ENCODE measurements at places on chromosomes 16 and 17.

GRCh38 chr16:15548482-15548891 lies 94.5 kb downstream of the MARF1 start:
- no peak for DNase-seq

DNA sequence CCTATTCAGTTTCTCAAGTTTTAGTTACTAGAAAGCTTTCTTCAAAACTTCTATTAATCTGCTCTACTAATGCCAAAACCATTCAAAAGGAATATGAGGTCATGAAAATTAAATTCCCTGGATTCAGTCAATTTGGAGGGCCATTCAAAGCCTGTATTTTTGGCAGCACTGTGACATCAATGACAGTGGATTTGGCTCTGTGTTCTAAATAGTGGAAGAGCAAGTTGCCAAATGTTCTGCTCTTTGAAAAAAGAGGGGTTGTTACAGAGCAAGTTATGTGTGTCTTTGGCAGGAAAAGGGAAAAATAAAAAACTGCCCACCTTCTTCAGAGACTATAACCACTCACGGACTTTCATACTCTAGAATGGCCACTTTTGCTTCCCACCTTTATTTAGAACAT lies 3.2 kb upstream of the C16orf46 start:
- no peak for DNase-seq

- DNase-seq = peak; percentile 34
Observed at GRCh38 chr16:46908540-46909372, 24.6 kb downstream of the GPT2 start.

- no peak for DNase-seq
Observed at GRCh38 chr16:17471719-17472461, 1.1 kb upstream of the XYLT1 start.

GRCh38 chr17:2383628-2384167 lies 17.2 kb downstream of the MNT start:
- no peak for DNase-seq

DNA sequence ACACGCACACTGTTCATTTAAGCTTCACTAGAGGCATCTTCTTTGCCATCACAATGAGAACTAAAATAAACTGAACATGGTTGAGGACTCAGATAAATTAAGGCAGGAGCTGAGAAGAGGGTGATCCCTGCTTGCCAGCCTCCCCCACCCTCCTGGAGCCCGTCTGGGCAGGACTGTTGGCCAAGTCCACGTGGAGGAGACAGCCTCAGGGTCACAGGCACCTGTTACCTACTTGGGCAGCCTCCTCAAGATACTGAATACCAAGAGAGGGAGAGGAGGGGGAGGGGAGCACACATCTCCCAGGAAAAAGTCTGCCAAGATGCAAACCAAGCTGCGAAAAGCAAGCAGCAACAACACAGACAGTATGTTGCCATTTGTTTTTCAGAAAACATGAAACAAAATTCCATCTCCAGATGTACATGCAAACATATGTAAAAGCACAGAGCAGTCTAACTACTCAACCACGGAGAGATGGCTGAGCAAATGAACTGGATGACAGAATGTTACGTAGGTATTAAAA lies 67.4 kb downstream of the SLC39A11 start:
- no peak for DNase-seq

- DNase-seq = no peak
Observed at GRCh38 chr17:5624211-5624610, 39.9 kb upstream of the NLRP1 start.

DNA sequence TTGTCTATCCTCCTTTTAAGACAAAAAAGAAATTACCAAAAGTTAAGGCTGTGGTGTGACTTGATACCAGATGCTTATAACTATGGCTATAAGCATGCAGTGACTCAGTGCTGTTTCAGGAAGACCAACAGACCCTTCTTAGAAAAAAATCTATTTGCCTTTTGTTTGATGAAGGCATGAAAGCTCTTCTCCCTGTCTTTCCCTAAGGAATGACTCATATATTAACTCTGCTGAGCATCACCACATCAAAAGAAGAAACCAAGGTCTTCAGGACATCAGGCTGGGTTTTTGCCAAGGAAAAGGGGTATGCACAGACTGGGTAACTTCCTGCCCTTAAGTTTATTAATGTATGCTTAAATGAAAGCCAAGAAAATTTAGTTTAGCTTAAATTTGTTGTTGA lies 47.1 kb downstream of the VMP1 start:
- DNase-seq = no peak

GRCh38 chr17:27450416-27450815 lies 5.8 kb upstream of the KSR1 start:
- no peak for DNase-seq

DNA sequence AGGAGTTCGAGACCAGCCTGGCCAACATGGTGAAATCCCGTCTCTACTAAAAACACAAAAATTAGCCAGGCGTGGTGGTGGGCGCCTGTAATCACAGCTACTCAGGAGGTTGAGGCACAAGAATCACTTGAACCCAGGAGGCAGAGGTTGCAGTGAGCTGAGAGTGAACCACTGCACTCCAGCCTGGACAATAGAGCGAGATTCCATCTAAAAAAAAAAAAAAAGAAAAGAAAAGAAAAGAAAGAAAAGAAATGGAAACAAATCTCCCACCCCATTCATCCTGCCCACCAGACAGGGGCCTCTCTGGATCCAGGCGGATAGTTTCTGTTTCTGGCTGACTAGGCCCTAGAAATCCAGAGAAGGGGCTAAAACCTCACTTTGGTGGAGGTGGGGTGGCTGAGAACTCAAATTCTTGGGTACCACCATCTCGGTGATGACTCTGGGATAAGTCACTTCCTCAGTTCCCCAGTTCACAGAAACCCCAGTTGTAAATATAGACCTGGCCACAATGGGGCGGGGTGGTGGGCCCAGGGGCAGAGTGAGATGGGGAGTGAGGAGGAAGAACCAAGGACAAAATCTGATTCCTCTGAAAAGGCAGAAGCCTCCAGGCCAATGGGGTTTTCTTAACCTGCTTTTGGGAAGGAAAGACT lies 22.2 kb downstream of the SOCS1 start:
- no peak for DNase-seq

DNA sequence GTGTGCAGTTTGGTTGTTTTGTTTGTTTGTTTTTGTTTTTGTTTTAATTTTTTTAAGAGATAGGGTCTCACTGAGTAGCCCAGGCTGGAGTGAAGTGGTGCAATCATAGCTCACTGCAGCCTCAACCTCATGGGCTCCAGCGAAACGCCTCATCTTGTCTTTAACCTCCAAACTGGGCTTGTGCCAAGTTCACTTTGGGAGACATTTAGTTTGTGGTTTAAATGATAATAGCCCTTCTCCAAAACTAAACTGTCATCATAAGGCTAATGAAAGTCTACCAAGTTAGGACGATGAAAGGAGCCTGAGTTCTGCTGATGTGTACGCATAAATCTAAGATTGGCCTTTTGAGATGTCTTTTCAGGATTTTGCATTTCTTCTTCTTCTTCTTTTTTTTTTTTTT lies 6.5 kb upstream of the CARD14 start:
- DNase-seq = no peak

- no peak for DNase-seq
Observed at GRCh38 chr16:65308506-65308905, 186.6 kb upstream of the CDH11 start.

GRCh38 chr17:83146347-83146746 lies 66.9 kb downstream of the METRNL start:
- DNase-seq = no peak

DNA sequence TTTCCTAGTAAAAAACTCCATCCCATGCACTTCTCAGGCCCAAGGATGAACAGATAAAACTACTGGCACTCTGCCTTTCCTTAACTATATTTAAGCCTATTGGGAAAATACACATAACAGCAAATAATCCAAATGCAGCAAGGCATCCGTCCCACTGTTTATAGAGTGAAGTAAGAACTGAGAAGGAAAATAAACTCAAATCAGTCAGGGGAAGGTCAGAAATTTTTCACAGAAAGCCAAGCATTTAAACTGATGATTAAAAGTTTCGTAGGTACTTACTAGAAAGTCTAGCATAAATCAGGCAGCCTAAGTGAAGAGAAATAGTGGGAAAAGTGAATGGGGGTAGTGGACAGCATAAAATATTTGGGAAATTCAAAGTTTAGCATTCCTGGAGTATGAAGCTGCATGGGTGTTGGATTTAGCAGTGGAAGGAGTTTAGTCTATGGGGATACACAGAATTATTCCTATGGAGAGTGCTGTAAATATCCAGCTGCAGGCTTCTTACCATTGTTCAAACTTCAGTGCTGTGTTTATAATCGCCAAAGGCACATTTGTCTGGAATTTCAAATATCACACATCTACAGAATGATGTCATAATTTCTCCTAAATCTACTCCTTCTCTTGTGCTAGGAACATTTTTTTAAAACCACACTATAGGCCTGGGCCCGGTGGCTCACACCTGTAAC lies 1131.0 kb upstream of the GOT2 start:
- no peak for DNase-seq

DNA sequence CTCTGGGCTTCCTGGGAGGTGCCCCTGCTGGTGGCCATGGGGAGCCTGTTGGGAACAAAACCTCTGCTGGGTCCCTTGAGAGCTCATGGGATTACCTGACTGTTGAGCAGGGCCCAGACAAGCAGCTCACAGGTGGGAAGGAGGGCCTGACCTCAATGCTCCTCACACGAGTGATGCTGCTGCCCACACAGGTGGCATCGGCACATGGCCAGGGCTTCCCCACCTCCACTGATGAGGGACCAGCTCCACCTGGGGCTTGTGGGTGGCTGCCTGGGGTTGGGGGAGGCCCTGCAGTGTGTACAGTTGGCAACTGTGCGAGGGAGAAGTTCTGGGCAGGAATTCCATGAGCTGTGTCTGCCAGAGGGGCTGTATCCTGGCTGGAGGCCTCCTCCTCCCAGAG lies 87.8 kb upstream of the NLRP1 start:
- no peak for DNase-seq

GRCh38 chr16:64196444-64196843 lies 925.4 kb downstream of the CDH11 start:
- no peak for DNase-seq

DNA sequence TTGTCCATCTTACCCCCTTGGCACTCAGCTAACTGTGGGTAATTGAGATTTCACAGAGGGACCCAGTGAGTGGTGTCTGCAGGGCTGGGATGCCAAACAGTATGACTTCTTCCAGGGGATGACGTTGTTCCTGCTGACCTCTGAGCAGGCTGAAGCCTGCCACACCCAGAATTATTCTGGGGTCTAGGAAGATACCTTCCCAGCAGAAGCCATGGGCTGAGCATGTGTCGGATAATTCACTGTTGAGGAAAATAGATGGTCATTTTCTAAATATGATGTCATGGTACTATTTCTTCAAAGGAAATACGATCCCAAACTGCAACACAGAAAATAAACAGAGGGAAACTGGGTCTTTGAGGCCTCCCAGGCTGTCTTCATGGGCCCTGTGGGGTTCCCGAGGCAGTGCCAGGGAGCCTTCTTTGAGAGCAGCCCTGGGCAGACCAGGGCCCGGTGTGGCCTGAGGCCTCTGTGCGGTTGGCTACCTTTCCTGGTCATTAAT lies 17.4 kb downstream of the WNT9B start:
- no peak for DNase-seq

DNA sequence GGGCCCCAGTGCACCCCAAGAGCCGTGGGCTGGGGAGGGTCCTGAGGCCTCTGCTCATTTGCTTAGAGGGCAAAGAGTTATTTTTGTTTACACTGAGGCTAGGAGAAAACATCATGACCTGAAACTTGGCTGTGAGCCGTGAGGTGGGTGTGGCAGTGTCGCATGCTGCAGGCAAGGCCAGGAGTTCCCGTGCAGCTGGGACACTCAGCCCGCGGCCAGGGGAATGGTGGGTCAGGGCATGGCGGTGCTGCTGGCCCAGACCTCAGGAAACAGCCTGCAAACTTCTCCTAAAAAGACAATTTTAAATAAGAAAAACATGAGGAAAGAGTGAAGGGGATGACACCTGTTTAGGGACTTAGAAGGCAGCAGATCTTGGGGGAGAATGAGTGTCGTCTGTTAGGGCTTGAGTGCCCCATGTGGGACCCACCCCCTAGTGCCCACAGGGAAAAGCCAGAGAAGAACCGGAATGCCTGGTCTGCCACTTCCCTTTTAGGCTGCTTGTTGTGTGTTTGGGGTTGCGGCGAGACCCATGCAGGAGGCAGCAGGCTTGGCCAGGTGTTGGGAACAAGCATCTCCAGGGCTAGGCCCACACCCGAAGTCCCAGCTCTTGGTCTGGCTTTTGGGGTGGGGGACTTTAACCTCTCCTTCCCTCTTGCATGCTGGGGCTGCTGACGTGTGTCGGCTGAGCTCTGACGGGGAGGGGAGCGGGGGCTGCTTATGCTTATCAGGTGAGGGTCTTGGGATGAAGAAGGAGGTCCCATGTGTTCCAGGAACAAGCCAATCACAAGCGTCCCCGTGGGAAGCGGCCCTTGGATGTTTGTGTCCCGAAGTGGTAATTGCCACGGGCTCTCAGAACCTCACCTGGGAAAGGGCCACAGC lies 80.9 kb upstream of the GNG13 start:
- no peak for DNase-seq
